NB4 (cell line): ENCODE measurements at places on chromosomes 12 and 14.

GRCh38 chr14:104358528-104359300 lies 220.3 kb downstream of the KIF26A start:
- no peak for DNase-seq

- DNase-seq, result no peak
These were observed 299.9 kb downstream of the ACSS3 start for GRCh38 chr12:81377771-81378170.

- no peak for DNase-seq
These were observed 16.0 kb upstream of the SERPINA4 start for GRCh38 chr14:94545131-94545841.

GRCh38 chr12:82412246-82412645 lies 53.9 kb downstream of the METTL25 start:
- peak; percentile 8 for DNase-seq

GRCh38 chr14:94844593-94845152 lies 74.8 kb upstream of the GSC start:
- DNase-seq, result no peak

- DNase-seq, result no peak
These were observed 784.6 kb downstream of the LRFN5 start for GRCh38 chr14:42391146-42391834.

DNA sequence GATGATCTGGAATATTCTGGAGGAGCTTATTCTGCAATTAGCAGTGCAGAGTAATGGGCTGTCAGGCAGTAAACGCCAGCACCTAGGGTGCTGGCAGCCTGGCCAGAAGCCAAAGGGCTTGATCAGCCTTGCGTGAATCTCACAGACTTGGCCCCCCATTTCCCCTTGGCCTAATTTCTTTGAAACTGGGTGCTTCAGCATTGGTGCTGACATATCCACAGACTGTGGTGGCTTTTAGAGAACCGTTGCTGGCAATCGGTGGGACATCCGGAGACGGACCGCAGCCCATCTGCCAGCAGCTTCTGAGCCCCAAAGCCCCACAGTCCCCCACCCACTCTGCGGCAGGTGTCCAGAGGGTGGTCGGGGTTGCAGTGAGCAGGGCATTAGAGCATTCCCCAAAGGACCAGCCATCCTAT lies 157.1 kb downstream of the CALM1 start:
- no peak for DNase-seq

DNA sequence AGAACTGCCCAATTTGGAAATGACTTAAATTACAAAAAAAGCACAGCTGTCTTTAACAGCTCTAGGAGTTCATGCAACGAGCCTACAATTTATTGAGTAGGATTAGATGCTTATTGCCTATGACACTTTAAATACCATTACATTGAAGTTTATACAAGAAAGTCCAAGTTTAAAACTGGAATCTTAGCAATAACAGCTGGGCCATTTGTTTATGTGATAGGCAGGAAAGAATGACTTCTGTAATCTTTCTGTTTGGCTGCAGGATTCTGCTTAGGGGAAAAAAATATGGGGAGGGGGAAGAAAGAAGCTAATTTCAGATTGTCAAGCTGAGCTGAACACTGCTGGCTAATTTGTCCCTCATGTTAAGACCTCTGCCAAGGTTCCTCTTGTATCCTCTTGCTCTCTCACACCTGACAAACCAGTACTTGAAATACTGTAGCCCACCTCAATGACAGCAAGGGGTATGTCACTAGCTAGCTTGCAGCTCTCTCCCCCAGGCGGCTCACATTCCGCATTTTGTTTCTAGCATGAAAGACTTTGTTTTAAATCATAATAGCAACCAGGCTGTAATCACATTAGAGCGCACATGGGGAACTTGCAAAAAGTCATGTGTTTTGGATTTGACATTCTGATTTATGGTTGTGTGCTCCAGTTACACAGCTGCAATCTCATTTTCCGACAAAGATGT lies 384.8 kb downstream of the BMP4 start:
- DNase-seq, result no peak

DNA sequence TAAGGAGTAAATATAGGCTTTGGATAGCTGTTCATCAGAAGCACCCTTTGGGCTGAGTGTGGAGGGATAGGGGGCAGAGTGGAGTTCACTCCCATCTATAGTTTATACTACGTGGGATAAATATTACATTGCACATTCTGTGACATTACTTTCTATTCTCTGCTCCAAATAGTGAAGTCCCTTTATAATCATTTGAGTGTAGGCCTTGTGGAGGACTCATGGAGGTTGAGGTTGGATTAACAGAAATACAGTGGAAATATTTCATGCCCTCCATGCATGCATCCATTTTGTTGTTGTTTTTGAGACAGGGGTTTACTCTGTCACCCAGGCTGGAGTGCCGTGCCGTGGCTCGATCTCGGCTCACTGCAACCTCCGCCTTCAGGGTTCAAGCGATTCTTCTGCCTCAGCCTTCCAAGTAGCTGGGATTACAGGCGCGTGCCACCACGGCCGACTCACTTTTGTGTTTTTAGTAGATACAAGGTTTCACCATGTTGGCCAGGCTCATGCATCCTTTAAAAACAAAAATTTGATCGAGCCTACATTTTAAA lies 1.4 kb downstream of the CHPT1 start:
- peak; percentile 50 for DNase-seq

DNA sequence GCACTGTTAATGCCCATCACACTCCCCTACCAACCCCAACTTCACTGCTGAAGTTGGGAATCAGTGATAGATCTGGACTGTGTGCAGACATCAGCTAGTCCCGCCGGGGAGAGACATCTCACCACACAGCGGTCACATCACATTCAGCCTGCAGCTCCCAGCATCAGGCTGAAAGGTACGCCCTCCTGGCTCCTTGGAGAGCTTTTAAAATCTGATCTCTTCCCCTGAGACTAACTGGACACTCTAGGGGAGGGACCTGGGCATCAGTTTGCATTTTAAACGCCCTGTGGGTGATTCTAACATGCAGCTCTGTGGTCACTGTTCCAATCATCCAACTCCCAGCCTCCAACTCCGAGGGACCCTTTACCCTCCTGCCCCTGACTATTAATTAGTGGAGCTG lies 58.4 kb downstream of the CCDC85C start:
- DNase-seq, result no peak

DNA sequence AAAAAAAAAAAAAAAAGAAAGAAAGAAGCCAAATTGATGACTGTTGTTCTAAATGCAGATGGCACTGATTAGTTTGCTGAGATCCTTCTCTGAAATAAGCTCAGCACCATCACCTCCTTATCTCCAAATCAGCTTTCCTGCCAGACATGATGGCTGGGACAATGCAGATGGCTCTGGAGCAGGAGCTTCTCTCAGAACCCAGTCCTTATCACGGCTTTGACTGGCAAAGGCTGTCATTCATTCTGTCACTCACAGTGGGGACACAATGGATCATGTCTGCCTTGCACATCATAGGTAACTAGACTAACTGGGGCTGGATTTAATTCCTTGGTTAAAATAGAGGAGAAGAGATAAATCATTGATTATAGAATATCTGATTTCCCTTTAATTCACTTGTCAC lies 146.3 kb downstream of the PDZRN4 start:
- DNase-seq, result no peak

DNA sequence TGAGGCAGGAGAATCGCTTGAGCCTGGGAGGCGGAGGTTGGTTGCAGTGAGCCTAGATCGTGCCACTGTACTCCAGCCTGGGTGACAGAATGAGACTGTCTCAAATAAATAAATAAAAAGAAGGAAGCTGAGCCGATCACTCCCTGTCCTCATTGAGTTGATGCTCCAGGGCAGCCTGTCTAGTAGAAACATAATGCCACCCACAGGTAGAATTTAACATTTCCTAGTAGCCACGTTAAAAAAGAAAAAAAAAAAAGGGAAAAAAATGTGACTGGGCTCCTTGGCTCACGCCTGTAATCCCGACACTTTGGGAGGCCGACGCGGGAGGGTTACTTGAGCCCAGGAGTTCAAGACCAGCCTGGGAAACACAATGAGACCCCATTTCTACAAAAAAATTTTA lies 135.7 kb downstream of the SCARB1 start:
- peak; percentile 69 for DNase-seq

DNA sequence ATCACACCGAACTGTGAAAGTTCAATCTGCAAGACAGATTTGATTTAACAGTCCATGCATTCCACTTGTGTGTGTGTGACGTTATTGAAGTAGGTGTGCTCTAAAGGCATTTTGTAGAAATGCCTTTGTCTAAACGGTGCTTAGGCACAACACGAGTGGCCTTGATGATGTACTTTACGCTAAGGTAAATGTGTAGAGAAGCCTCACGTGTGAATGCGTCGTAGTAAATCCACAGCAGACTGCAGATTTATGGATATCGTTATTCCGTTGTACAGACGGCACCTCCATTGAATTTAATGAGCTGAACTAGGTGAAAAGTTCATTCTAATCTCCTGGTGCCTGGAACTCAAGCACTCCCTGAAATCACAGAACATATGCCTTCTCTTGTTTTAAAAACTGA lies 202.8 kb upstream of the STXBP6 start:
- no peak for DNase-seq

DNA sequence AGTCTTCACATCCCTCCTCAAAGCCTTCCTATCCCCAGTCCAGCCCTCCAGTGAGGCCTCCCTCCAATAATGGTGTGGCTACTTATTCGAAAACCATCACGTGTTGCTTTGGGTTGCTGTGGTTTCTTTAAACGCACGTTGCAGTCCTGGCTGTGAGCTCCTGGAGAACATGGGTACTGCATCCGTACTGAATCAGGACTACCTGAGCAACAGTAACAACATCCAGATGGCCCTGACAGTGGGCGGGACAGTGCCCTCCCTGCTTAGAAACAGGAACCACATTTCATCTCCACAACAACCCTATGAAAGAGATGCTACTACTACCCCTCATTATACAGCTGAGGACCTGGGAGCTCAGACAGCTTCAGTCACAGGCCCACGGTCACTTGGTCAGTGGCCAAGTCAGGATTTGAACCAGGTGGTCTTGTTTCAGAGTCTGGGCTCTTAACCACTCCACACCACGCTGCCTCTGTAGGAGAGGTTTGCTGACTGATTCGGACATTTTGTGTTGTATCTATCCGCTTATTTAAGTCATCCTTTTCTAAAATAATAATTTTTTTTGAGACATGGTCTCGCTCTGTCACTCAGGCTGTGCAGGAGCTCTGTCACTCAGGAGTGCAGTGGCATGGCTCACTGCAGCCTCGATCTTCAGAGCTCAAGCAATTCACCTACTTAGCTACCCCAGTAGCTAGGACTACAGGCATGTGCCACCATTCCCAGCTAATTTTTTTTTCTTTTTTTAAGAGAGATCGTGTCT lies 104.8 kb downstream of the DPF3 start:
- no peak for DNase-seq

DNA sequence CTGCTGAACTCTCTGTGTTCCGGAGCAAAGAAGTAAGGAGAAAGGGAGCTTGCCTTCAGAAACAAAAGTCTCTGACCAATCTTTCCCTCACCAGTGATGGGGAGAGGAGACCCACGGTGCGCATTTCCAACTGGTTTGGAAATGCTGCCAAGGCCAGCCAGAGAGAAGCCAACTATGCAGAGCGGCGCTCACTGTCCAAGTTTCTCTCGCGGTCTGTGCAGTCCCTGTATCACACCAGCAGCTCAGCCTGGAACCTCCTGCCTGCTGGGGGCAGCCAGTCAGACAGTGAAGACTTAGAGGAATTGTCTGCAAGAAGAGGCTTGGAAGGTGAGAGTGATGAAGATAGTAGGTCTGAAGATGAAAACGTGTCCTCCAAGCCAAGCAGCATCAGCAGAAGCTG lies 206.2 kb downstream of the NAV3 start:
- peak; percentile 23 for DNase-seq

GRCh38 chr12:29902043-29902442 lies 118.3 kb upstream of the TMTC1 start:
- no peak for DNase-seq

- DNase-seq, result peak; percentile 86
These were observed 229.6 kb downstream of the BCAT1 start for GRCh38 chr12:24719293-24719721.

GRCh38 chr12:131003716-131004045 lies 50.0 kb downstream of the ADGRD1 start:
- no peak for DNase-seq

DNA sequence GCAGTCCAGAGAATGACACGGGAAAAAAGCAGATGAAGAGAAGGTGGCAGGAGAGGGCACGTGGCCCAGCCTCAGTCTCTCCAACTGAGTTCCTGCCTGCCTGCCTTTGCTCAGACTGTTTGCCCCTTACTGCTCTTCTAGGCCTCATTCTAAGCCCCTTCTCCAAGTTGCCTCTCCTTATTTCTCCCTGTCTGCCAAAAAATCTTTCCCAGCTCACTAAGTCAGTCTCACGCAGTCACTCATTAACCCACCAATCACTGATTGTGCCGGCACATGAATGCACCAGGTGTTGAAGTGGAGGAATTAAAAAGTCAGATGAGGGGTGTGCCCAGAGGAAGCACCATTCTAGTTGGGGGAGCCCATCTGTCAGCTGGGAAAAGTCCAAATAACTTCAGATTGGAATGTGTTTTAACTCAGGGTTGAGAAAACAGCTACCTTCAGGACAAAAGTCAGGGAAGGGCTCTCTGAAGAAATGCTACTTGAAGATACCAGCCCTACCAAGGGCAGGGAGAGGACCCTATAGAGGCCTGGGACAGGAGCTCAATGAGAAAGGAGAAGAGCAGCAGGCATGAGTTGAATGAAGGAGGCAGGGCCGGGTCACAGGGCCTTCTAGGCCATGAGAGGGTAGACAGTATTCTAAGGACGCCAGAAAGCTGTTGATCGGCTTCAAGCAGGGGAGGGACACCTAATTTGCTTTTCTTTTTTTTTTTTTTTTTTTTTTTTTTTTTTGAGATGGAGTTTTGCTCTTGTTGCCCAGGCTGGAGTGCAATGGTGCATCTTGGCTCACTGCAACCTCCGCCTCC lies 40.9 kb downstream of the DAD1 start:
- DNase-seq, result no peak

- DNase-seq, result peak; percentile 26
These were observed 17.1 kb downstream of the SLC11A2 start for GRCh38 chr12:51009056-51009440.

- no peak for DNase-seq
These were observed 198.7 kb upstream of the PLEKHG7 start for GRCh38 chr12:92503971-92504593.

GRCh38 chr12:101694986-101695385 lies 2.5 kb upstream of the CHPT1 start:
- no peak for DNase-seq

DNA sequence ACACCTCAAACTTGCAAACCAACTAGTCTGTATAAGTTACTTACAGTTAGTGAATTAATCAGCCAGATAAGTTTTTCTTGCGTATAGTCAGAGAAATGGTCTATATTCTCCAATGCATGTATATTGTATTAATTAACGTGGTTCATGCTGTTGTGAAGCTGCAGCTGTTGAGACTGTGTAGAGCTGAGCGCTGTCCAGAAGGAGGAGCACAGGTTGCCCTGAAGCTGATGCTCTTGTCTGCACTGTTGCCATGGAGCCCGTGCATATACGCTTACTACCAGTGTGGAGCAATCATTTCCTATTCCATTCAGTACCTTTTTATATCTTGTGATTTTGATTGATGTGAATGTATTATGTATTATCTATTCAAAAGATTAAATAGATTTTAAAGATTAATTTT lies 74.3 kb upstream of the ARID2 start:
- DNase-seq, result peak; percentile 41

DNA sequence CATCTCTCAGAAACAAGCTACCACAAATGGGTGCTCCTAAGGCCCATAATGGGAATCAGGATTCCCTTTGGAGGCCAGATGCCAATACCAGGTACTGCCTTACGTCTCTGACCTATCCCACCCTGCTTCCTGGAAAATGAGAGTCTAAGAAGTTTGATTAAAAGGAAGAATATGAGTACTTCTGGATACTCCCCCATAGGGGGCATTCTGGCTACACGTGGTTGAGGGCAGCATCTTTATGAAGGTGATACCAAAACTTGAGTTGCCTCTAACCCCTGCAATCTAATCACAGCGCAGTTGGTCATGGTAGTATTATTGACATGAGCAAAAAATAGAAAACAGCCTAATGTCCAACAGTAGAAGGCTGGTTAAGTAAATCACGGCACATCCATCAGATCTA lies 184.2 kb upstream of the LHX5 start:
- DNase-seq, result no peak
